H4 (cell line): ENCODE measurements at places on chromosomes 7 and 10. TPM values are rescaled to one million over a fixed set of nuclear protein-coding genes. Genes with fewer than 3 reads are reported as not detected.

GRCh38 chr7:98165827-98166667 lies 45.2 kb upstream of the BHLHA15 start:
- DNase-seq = peak; percentile 36

GRCh38 chr7:13980474-13980873 lies 9.0 kb downstream of the ETV1 start:
- DNase-seq = peak; percentile 29

GRCh38 chr10:25839683-25840082 lies 94.3 kb upstream of the MYO3A start:
- no peak for DNase-seq

DNA sequence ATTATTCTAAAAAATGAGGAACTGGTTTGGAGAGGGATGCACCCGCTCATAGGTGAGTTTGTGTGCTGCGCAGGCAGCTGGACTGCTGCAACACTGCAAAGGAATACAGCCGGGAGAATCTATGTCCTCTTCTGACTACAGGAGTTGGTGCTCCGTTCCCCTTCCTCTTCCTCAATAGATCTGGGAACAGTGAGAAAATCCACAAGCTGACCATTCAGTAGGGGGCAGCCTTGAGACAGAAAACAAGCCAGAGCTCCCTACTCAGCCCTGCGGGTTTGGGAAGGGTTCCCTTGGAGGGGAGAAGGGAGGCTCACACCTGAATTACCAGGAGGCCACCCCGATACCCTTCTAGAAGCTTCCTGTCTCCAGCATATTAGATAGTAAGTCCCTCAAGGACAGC lies 87.3 kb upstream of the FOXI2 start:
- DNase-seq = peak; percentile 14

Gene AGAP9
- 0.35 and 2.9 TPM in 2 replicates for total RNA-seq

DNA sequence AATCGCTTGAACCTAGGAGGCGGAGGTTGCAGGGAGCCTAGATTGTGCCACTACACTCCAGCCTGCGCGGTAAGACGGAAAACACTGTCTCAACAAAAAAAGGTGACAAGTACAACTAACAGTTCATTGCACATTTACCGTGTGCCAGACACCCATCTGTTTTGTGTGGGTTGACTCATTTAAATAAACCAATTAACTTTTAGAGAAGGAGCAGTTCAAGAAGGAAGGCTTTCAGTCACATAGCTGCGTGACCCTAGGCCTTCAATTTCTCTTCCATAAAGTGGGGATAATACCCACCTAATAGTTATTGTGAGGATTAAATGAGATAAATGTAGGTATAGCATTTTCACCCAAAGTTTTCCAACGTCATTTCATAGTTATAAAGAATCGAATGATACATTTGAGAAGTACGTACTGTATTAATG lies 52.3 kb upstream of the KDM7A start:
- no peak for DNase-seq
